Stimulated activated CD8-positive, alpha-beta memory T cell treated with anti-CD3 and anti-CD28 coated beads, Interleukin-4, amount 100 ng/mL, for 1 hour (primary cell): ENCODE measurements at places on chromosomes 5 and 9.

- no peak for DNase-seq
Measured at GRCh38 chr5:156188016-156188415, 138.9 kb upstream of the SGCD start.

GRCh38 chr5:140868721-140869554 lies at the start of gene PCDHA11:
PCDHA11 (plus strand) TSS chr5:140868957; CDS start chr5:140869104, 147 bp downstream.
- no peak for DNase-seq

GRCh38 chr9:113996531-113997001 lies 81.5 kb downstream of the AMBP start:
- no peak for DNase-seq

DNA sequence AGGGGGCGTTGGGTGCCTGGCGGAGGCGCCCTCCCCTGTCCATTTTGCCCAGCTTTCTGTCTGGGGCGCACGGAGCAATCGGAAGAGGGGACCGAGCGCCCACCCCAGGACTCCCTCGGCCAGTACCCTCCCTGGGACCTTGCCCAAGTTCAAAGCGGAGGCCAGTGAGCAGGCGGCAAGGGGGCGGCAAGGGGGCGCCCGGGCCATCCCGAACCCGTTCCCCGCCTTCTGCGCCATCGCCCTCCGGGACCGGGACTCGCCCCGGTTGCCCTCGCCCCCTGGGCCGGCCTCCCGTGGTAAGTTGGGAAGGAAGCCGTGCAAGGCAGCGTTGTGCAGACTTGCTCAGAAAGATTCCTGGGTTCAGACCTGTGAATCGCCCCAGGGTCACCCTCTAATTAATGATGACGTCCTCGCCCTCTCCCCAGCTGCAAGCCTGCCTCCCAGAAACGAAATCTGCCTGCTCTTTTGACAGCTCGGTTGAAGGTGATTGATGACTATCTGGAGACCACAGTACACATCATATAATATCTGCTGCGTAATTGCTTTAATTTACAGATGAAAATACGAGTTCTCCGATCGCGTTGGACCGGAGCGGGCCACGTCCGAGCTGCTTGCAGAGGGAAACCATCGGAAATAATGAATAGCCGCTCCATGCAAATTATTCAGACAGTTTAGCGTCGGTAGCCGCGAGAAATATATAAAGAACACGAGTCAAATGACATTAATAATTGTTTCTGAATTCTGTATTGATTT lies 1.4 kb upstream of the IRX4 start:
- no peak for DNase-seq

DNA sequence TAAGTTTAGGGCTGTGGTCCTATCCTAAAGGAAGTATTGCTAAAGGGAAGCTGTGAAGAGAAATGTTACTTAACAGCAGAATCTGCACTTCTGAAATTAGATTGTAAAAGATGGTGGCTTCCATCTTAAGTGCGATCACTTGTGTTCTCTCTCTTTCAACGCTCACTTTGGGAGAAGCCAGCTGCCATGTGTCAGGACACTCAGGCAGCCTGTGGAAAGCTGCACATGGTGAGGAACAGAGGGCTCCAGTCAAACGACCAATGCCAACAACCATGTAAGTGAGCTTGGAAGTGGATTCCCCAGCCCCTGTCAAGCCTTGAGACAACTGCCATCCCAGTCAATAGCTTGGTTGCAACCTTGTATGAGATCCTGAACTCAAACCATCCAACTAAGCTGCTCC lies 51.7 kb upstream of the GLRX start:
- no peak for DNase-seq

GRCh38 chr5:54620141-54620933 lies 102.8 kb downstream of the SNX18 start:
- DNase-seq = no peak

DNA sequence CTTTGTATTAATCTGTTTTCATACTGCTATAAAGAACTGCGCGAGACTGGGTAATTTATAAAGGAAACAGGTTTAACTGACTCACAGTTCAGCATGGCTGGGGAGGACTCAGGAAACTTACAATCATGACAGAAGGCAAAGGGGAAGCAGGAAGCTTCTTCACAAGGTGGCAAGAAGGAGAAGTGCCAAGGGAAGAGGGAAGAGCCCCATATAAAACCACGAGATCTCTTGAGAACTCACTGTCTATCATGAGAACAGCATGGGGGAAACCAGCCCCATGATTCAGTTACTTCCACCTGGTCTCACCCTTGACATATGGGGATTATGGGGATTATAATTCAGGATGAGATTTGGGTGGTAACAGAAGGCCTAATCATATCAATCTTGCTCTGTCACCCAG lies 60.9 kb upstream of the CHD1 start:
- no peak for DNase-seq

- DNase-seq = no peak
Measured at GRCh38 chr5:147388184-147389108, 121.4 kb downstream of the DPYSL3 start.

- no peak for DNase-seq
Measured at GRCh38 chr5:98518754-98519153, 254.7 kb upstream of the RGMB start.

DNA sequence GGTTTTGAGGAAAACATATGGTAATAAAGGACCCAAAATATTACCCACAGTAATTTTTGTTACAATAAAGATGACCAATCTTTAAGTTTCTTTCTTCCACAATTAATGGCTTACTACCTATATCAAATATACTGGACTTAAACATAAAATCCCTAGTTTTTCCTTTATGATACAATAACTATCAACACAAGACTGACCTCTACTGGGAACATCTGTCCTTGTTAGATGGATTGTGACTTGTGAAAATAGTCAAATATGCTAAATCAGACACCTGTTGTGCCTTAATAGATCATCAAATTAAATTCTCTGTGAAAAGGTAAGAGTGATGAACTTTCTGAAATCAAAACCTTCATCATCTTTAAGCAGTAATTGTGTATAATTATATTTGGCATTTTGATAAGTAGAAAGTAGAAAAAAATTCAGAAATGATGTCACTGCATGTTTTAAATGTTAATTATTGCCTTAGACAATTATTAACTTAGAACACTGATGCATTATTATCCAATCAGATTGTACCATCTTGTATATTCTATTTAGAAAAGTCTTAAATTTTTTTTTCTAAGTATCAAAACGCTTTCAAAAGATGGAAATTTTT lies 113.6 kb downstream of the DEPDC1B start:
- no peak for DNase-seq

DNA sequence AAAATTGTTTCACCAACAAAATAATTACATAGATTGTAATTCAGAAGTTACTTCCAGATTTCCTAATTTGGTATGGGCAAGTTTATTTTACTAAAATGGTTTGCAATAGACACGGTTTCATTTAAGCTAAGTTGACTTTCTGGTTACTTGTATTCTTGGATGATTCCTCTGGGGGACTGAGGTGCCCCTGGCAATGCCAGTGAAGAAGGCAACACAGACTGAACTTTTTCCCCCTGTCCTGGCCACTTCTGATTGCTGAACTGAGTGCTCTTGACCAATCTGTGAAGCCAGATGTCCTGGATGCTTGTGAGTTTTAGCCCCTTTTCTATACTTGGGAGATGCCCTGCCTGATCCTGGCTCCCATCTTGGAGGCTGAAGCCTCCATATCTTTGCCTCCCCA lies 66.3 kb upstream of the FANCC start:
- DNase-seq = no peak

DNA sequence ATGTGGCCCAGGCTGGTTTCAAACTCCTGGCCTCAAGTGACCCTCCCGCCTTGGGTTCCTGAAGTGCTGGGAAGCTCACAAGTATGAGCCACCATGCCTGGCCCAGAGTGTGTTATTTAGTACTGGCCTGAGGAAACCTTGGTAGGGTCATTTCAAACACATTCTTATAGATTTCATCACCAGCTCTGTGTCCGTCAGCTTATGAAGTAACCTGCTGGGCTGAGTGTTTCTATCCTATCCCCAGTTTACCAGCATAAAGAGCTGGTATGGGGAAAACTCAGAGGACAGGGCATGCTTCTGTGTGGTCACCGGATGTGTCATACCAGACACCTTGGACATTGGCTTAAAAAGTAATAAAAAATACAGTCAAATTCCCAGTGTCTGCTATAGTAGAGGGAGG lies 45.3 kb downstream of the PTPN3 start:
- no peak for DNase-seq

DNA sequence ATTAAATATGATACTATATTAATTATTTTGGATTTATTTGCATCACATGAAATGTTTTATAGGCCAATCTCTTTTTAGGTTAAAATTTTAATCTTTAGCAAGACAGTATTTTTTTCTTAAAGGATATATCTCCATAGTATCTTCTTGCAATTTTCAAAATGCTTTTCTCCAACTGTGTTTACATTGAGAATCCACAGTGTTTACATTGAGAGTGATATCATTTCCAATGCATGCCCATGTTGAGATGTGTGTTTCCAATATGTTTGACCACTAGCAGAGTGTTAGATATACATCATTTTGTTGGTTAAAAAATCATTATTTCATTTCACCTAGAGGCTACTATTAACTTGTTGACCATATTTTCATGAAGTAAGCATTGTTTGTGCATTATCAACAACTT lies 17.3 kb downstream of the VCAN start:
- no peak for DNase-seq

GRCh38 chr5:174472956-174473355 lies 251.4 kb upstream of the MSX2 start:
- no peak for DNase-seq

- no peak for DNase-seq
Measured at GRCh38 chr9:127209220-127209619, 55.4 kb upstream of the GARNL3 start.

- peak; percentile 29 for DNase-seq
Measured at GRCh38 chr9:34437006-34437925, 21.1 kb downstream of the FAM219A start.

GRCh38 chr5:107607671-107608345 lies 62.9 kb downstream of the EFNA5 start:
- DNase-seq = no peak

DNA sequence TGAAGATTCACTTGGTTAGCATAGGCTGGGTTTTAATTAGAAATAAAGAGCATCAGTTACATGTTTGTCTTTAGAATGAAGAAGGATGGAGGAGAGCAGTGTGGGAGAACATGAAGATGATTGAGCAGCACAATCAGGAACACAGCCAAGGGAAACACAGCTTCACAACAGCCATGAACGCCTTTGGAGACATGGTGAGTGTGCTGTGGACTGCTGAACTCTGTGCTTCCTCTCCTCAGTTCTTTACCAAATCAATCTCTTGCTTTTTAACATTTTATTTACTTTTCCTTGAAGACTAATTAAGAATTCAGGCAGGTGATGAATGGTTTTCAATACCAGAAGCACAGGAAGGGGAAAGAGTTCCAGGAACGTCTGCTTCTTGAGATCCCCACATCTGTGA lies 38.2 kb upstream of the SPATA31E1 start:
- no peak for DNase-seq

GRCh38 chr5:158389786-158390185 lies 530.8 kb upstream of the CLINT1 start:
- no peak for DNase-seq

DNA sequence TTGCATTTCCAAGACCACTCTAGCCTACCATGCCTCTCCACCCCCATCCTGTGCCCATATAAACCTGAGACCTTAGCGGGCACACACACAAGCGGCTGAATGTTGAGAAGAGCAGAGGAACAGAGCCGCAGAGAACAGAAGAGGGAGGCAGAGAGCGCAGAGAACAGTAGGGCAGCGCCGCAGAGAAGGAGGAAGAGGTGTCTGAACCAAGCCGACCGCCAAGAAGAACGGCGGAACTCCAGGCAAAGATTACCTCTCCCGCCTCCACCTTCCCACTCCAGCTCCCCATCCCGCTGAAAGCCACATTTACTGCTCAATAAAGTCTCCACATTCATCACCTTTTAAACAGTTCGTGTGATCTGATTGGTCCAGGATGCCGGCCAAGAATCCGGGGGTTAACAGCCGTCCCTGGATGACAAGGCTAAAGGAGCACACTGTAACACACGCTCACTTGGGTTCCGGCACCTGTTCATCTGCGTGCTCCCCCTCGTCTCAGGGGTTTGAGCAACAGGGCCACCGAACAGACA lies 33.2 kb downstream of the GRIN3A start:
- no peak for DNase-seq

- no peak for DNase-seq
Measured at GRCh38 chr9:112308588-112308987, 24.8 kb downstream of the PTBP3 start.
